Activated effector memory CD4-positive, alpha-beta T cell treated with Interleukin-2 at 50 U/mL for 16 hours (primary cell): ENCODE measurements at places on chromosomes 1 and 21.

- no peak for DNase-seq
These were observed 23.4 kb downstream of the RD3 start for GRCh38 chr1:211468595-211468994.

DNA sequence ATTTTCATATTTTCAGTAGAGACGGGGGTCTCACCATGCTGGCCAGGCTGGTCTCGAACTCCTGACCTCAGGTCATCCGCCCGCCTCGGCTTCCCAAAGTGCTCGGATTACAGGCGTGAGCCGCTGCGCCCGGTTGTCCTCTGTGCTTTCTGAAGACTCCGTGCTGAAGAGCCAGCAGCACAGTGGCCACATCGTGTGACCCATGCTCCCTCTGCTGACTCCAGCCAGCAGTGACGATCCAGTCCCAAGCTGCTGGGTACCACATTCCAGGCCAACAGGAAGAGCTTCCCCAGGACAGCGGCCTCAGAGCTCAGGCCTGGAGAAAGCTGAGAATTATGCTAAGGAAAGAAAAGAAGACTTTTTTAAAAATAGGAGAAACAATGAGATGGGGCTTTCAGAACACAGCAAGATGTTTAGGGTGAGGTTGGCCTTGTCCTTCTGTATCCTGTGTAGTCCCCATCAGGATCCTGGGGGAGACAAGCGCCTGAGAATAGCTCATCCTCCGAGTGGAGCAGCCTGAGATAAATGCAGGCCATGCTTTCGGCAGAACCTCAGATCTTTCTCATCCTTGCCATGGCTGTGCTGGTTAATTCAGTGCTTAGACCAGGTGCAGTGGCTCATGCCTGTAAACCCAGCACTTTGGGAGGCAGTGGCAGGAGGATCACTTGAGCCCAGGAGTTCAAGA lies 207.1 kb downstream of the SLC35F3 start:
- no peak for DNase-seq

DNA sequence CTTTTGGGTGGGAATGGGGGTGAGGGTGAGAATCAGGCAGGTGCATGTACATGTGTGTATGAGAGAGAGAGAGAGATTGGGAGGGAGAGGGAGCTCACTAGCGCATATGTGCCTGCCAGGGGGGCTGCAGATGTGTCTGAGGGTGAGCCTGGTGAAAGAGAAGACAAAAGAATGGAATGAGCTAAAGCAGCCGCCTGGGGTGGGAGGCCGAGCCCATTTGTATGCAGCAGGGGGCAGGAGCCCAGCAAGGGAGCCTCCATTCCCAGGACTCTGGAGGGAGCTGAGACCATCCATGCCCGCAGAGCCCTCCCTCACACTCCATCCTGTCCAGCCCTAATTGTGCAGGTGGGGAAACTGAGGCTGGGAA lies 95.0 kb downstream of the EPHB2 start:
- no peak for DNase-seq

GRCh38 chr1:30520476-30520875 lies 202.9 kb downstream of the MATN1 start:
- DNase-seq, result no peak

DNA sequence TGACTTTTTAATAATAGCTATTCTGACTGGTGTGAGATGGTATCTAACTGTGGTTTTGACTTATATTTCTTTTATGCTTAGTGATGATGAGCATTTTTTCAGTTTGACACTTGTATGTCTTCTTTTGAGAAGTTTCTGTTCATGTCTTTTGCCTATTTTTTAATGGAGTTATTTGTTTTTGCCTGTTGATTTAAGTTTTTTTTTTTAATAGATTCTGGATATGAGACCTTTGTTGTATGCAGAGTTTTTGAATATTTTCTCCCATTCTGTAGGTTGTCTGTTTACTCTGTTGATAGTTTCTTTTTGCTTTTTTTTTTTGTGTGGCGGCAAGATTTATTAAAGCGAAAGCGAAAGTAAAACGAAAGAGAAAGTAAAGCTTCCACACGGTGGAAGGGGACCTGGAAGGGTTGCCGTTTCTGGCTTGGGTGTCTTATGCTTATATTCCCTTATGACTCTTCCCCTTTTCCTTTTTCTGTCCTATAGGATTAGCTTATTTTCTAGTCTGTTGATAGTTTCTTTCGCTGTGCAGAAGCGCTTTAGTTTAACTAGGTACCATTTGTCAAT lies 67.6 kb downstream of the TBX19 start:
- no peak for DNase-seq

DNA sequence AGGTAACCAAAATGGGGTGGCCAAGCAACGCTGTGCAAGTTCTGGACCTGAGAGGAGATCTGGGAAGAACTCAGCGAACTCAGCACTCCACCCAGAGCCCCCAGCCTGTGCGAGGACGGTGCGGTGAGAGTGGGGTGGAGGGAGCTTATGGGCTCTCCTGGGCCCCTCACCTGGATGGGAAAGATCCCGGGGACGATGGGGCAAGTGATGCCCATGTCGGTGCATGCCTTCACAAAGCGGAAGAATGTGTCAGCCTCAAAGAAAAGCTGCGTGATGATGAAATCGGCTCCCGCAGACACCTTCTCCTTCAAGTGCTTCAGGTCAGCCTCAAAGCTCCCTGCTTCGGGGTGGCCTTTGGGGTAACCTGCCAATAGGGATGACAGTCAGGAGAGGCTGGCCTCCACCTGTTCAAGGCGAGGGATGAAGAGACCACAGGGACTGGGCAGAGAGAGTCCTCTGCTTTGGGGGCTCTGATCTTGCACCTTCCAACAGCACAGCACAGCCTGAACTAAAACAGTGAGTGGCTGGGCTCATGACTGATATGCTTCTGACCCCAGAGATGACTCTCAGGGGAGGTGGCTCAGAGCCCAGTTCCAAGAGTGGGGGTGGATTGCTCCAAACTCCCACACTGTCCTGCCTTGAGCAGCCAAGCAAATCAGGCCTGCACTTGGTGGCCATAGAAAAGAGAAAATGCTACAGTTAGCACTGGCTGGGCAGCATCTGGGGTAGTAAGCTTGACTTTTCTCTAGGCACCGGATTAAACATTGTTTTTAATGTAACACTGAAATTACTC lies 9.5 kb downstream of the MTHFR start:
- no peak for DNase-seq

DNA sequence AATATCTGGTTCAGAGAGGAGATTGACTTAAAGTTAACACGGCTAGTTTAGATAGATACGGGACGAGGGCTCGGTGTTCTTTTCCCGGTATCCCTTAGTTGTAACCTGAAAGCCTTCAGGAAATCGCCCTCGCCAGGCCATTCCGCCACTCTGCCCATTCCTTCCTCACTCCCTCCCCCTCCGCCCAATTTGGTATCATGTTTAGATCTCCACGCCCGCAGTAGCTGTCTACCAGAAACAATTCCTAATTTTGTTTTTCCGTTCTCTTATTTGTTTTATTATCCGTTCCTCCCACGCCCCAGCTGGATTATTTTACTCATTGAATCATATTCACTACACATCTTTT lies 685 bp upstream of the VAMP4 start:
- DNase-seq, result no peak

GRCh38 chr1:2587071-2587859 lies 688 bp downstream of the PRXL2B start:
- no peak for DNase-seq

DNA sequence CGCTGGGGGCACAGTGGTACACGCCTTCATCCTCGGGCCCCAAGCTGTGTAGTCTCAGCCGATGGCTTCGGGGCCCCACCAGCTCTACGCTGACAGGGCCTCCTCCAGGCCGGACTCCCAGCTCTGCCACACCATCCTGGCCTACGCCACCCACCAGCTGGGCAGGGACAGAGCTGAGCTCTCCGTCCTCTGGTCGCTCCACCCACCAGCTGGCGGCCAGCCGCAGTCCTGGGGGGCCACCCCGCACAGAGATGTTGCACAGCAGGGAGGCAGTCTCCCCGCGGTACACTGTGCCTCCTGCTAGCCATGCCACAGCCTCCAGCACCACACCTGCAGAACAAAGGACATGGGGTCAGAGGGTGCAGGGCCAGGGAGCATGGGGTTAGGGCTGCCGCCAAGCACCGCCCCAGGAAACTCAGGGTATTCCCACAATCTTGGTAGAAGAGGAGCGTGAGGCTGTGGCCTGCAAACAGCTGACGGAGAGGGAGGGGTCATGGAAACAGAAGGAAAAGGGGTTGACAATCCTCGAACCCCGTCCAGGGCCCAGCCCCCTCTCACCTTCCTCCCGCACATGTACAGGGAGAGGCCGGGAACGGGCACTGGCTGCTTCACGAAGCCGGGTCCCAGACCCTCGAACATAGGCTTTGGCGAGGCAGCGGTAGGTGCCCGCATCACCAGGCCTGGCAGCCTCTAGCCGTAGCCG lies 5.9 kb downstream of the IGSF8 start:
- no peak for DNase-seq

DNA sequence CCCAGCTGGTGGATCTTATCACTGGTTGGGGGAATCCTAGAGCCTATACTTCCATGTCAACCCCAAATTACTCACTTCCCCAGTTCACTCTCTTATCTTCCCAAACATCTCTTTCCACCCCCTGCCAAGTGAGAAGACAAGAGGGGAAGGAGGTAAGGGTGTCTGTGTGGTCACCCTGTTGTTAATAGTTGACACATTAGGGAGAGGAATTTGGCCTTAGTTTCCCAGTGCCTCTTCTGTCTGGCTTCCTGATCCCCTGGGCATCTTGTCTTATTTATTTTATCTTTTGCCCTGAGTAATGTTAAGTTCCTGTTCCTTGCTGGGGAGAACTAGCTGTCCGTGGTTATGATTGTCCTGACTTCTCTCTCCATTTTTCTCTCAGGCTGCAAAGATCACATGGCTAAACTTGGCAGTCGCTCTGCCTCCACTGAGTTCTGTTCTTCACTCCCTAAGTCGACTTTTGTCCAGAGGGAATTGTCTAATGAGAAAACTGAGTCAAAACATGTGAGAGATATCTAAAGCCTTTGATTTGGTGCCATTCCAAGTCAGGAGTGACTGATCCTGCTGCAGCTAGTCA lies 157.1 kb upstream of the SYT6 start:
- DNase-seq, result no peak

DNA sequence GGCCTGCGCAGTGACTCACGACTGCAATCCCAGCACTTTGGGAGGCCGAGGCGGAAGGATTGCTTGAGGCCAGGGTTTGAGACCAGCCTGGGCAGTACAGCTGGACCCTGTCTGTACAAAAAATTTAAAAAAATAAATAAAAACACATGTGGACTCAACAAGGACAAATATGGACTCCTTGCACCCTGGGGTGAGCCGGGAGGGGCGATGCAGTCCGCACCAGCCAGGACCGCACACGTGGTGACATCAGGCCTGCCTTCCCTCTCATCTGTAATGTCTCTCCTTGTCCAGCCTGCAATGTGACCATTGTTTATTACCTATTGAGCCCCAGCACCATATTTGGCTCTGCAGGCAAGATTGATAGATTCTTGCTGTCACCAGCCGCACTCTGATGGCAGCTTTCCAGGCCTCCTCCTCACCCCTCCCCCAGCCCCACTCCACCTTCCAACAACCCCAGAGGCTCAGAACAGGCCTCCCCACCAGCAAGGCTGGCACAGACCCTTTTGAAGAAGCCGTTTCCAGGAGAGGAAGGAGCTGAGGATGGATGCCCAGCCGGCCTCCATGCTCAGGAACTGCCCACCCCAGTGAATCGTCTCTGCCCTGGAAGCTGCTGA lies 55.2 kb downstream of the IRF2BP2 start:
- DNase-seq, result no peak

GRCh38 chr1:29474274-29475244 lies 238.2 kb downstream of the PTPRU start:
- DNase-seq, result no peak

DNA sequence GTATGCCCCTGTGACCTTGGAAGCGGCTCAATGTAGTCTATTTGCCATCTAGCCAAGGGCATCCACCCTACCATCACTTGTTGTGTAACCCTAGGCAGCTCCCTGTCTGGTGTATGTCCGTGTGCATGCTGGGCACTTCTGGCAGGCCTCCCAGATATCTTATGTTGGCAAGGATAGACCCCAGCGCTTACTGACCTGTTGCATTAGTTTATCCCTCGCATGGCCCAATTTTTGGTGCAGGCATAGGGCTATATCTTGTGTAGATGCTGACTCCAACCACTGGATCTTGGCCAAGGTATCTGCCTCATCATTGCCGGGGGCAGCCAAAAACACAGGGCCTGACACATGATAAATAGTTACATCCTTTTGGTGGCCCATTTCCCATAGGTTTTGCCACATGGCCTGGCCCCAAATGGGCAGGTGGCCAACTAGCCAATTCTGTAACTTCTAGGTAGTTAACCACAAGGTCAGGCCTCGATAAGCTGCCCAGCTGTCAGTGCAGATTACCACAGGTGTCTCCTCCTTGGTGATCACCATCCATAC lies 14.0 kb upstream of the TBX19 start:
- DNase-seq, result no peak

DNA sequence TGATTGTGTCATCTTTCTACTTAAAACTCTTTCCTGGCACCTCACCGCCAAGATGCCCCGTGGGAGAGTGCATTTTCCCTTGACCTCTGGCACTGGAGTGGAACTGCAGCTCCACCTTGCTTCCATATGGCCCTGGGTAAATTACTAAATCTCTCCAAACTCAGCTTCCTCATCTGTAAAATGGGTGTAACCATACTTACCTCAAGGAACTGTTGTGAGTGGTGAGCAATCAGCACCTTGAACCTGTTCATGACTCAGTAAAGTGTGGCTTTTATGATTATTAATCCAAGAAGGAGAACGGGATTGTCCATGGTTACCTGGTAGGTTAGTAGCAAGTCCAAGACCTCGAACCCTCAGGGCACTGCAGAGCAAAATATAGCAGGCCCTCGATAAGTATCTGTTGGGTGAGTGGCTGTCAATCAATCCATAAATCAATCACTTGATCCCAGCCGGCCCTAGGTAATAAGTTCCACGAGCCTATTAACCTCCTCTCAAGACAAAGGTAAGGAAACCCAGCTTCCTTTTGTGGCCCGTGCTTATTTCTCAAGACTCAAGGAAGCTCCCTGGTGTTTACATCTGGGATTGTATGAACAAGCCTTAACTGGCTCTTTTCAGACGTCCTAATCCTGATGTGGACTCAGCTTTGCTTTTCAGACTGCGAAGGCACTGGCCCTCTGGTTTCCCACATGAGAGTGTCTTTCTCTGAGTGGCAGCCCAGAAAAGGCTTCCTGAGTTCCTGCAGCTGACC lies 114.0 kb upstream of the GJB5 start:
- DNase-seq, result no peak

DNA sequence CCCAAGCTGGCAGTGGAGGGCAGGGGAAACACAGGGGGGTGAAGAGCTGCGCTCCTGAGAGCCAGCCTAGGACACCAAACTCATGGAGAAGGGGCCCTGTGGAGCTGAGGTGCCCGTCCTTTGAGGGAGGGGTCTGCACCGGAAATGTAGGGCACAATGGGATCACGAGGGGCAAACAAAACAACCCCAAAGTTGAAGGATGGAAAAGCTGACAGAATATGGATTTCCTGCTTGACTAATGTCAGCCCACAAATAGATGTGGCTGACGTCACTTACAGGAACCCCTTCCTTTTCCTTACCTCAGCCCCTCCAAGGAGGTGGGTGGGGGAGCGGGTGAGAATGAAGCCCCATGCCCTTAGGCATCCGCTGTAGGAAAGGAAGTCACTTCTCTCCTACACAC lies 110.9 kb downstream of the KCNN3 start:
- peak; percentile 13 for DNase-seq
